ENCODE measurements at places on chromosomes 4 and X.

- no peak for DNase-seq
Measured at GRCh38 chrX:139826065-139827044, 106.5 kb downstream of the ATP11C start.

DNA sequence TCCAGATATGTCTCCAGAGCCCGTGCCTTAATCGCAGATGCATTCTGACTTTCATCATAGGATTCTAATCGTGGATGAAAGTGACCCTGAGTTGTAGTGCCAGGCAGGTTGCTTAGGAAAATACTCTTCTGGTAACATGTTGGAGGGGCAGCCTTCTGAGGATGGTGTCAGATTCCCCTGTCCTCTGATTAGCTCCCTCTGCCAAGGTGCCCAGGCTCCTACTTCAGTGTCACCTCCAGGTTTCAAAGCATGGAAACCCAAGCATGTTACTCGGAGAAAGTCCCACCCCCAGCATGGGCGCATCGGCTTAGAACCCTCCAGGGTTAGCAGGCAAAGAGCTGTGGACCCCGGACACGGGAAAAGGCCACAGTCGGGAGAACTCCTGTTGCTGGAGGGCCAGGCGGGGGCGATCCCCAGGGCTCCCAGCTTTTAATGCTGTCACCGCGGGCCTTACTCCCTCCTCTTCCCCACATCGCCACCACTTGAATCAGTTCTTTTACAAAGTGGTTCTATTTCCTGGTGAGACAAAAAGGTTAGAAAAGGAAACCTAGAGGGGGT lies 44.5 kb downstream of the TRIM2 start:
- DNase-seq: no peak

- no peak for DNase-seq
Measured at GRCh38 chr4:7507381-7507780, 72.7 kb upstream of the PSAPL1 start.

DNA sequence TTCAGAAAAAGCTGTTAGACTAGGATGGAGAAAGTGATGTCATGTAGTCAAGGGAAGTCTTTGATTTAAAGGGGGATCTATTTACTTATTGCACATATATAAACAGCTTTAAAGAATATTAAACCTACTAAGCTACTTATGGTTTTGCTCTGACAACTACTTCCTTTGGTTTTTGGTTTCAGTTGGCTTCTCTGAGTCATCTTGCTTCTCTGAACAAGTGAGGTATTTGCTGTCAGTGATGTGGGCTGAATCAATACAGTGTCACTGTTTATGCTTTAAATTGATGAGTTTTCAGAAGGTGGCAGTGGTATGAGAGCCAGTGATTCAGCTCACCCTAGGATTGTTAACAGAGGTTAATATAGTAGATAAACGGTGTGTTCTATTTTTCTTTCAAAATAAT lies 75.1 kb downstream of the CEP44 start:
- DNase-seq: no peak

DNA sequence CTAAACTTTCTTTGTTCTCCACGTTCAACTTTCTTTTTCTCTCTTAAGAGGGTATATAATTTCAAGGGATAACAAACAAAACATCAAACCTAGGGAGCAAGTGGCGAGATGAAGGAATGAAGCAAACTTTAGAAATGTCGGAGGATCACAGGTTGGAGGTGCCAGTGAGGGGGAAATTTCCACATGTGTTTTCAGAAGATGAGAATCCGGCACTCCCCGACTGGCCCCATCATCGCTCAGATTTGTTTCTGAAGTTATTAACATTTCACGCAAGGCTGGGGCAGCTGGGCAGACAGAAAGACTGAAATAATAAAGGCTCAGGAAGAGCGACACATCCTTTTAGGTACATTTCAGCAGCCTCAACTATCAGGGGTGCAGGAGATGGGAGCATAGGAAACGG lies 134.9 kb downstream of the SMIM20 start:
- no peak for DNase-seq

GRCh38 chr4:1756079-1756478 lies 34.8 kb downstream of the TACC3 start:
- no peak for DNase-seq

DNA sequence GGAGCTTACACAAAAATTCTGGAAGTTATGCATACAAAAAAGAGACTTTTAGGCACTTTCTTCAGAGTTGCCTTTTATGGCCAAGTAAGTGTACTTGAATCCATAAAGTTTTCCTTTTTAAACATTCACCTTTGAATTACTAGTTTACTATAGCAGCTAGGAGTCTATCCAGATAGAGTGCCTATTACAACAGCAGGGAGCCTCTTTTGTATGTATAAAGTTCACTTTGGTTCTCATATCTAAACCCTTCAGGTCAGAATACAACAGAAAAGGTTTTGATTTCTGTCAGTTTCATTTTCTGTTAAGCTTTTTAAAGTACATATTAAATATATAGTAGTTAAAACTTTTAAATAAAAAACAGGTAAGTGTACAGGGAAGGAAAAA lies 51.4 kb upstream of the IL13RA1 start:
- DNase-seq: no peak

- DNase-seq: no peak
Measured at GRCh38 chr4:20253283-20253734, 1.6 kb downstream of the SLIT2 start.

GRCh38 chr4:124753941-124754581 lies 41.5 kb upstream of the ANKRD50 start:
- no peak for DNase-seq

- DNase-seq: no peak
Measured at GRCh38 chr4:17966312-17966711, 55.2 kb downstream of the LCORL start.

GRCh38 chr4:127124919-127125318 lies 507.8 kb upstream of the INTU start:
- no peak for DNase-seq

DNA sequence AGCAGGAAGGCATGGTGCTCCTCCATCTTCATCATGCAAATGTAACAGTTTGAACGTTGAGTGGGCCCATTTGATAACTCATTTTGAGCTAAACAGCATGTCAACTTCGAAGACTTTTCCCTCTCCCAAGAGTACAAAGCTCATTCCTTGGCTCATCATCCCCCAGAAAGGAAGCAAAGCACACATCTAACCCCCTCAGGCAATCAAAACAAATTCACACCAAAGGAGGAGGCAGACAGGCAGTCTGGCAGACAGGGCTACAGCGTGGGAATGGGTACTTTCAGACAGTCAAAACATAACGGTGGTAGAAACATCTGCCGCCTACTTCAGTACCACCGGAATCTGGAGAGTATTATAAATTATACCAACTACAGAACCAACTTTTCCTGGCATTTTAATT lies 81.7 kb downstream of the PCDH19 start:
- no peak for DNase-seq

Measured in activated CD8-positive, alpha-beta memory T cell treated with anti-CD3 and anti-CD28 coated beads for 1 hour (primary cell).